ENCODE measurements at places on chromosomes 1 and 21.
A peak's percentile ranks its signal among the peaks of the same experiment; 100 is the strongest.

GRCh38 chr1:115951560-115951959, 24.8 kb upstream of the SLC22A15 start:
- no peak overlapping the region for H3K4me3 ChIP-seq
- H3K27me3 ChIP-seq = no peaks in the 10 kb centered on the region
- H3K4me1 ChIP-seq = peaks cover 15% of the 10 kb centered on the region
- no peak overlapping the region for H3K27ac ChIP-seq

- peaks cover 25% of the 10 kb centered on the region for H3K4me1 ChIP-seq
- peak overlapping the region; percentile 44 for H3K27ac ChIP-seq
- no peaks in the 10 kb centered on the region for H3K27me3 ChIP-seq
- no peak overlapping the region for H3K4me3 ChIP-seq
- no peak for DNase-seq
Measured at GRCh38 chr1:156150333-156151011, 2.9 kb upstream of the SEMA4A start.

GRCh38 chr1:19091196-19091953, 118.7 kb downstream of the UBR4 start:
- no peak overlapping the region for H3K27ac ChIP-seq
- no peaks in the 10 kb centered on the region for H3K27me3 ChIP-seq
- no peak overlapping the region for H3K4me3 ChIP-seq
- DNase-seq = no peak
- peaks cover 98% of the 10 kb centered on the region for H3K36me3 ChIP-seq
- peaks cover 14% of the 10 kb centered on the region for H3K4me1 ChIP-seq

DNA sequence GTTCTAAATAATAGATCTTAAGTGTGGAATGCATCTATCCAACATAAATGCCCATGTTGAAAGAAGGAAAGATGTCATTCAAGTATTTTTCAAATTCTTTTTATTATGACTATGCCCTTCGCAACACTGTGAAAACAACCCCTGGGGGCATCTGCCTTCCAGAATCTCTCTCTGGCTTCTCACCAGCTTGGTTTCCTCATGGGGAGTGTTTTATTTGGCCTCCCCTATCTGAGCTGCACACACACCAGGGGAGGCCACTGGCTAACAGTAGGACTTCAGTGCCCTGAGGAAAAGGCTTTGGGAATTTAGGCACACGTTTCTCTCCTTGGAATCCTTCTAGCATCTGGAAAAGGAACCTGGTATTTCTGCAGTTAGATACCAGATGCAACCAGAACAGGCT, 130.6 kb downstream of the EDEM3 start:
- H3K27me3 ChIP-seq = no peaks in the 10 kb centered on the region
- H3K4me1 ChIP-seq = peaks cover 30% of the 10 kb centered on the region
- H3K27ac ChIP-seq = no peak overlapping the region
- no peak overlapping the region for H3K4me3 ChIP-seq

DNA sequence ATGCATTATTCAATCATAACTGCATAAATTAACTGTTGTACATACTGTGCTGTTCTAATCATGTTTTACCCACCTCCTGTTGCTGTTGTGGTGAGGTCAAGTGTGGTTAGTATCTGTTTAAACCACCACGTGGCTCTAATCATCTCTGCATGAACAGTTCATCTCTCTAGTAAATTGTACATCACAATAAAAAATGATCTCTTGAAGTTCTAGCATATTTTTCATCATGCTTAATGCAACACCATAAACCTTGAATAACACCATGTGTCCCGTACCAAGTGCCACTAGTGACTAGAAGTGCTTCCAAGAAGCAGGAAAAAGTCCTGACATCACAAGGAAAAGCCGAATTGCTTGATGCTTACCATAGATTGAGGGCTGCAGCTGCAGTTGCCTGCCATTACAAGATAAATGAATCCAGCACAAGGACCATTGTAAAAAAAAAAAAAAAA, 51.7 kb downstream of the SNRPE start:
- no peaks in the 10 kb centered on the region for H3K27me3 ChIP-seq
- H3K36me3 ChIP-seq = no peaks in the 10 kb centered on the region
- no peak overlapping the region for H3K27ac ChIP-seq
- DNase-seq = no peak
- no peaks in the 10 kb centered on the region for H3K4me1 ChIP-seq

DNA sequence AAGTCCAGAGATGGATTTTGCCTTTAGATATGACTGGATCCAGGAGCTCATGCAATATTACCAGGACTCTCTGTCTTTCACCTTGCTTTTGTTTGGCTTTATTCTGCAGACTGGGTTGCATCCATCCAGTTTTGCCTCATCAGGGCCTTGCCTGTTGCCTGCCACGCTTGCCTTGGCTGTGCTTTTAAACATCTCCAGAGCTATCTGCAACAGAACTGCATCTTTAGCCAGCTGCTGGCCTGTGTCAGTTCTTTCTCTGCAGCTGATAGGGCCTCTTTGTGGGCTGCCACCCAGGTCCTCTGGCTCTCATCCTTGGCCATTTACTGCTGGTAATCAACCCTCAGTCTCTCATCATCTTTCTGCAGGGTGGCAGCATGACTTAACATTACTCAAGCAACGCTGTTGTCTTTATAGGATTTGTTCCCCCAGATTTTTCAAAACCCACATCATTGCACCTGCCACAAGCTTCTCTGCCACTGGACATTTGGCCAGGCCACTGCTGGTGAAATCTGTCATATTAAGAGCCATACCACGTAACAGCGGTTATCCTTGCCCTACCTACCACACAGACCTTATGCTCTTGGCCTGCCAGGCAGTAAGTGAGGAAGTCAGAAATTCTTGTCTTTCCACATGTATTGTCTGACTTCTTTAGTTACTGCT, 24.4 kb upstream of the HUNK start:
- no peaks in the 10 kb centered on the region for H3K4me1 ChIP-seq
- H3K27me3 ChIP-seq = no peaks in the 10 kb centered on the region
- H3K27ac ChIP-seq = no peak overlapping the region
- no peak for DNase-seq
- no peak overlapping the region for H3K4me3 ChIP-seq
